ENCODE measurements at places on chromosomes 11 and 22.
A peak's percentile ranks its signal among the peaks of the same experiment; 100 is the strongest.

DNA sequence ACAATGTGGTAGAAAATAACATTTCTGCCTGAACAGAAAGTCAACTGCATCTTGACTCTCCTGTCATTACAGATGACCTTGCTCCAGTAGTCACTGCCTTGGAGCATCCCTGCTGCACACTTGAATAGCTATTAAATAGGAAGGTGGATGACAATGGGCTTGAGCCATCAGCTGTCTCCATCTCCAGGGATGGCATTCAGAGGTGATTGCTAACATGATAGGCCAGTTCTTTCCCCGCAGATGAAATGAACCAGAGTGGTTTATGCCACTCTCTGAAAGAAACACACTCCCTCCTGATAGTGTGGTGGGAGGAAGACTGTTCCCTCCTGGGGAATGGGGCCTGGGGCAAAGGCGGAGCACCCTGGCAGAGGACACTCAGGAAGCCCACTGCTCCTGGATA lies 57.1 kb upstream of the OLFML1 start:
- no peak for DNase-seq

DNA sequence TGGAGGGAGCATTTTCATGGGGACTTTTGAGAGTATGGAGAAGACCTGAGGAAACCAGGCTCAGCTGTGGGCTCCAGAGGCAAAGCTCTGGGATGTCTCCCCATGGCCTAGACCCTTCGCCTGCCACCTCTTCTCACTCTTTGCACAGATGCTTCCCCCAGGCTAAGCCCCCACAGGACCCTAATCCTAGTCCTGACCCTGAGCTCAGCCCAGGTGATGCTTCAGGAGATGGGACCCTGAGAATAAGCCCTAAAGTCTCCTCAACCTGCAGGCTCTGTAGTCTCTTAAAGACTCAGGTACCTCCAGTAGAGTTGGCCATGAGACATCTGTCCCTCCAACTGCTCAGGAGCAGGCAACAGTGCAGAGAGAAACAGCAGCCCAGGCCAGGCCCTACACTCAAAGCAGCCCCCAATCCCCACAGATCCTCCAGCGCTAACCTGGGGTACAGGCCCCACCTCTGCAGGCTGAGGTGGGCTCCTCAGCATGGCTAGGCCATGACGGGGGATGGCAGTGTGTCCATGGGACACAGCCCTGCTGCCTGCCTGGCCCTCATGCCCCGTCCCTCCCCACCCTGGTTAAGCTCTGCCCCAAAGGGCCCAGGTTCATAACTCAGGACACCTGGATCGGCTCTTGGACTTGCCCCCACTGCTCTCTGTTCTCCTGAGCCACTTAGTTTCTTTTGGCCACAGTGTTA lies 39.4 kb downstream of the GGTLC2 start:
- no peak for DNase-seq

DNA sequence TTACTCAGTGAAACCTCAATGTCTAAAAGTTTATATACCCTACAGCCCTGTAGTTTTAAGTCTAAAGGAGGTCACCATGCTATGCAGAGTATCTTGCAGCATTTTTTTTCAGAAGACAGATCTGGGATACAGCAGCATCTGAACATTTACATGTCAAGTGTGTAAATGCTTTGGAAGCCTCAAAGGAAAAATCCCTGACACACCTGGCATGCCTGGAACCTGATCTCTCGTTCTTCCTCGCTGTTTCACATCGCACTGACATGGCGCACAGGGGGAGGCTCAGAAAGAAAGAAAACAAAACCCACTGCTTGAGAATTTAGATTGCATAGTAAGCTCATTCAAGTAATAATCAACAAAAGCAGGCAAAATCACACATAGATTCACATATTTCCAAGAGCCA lies 31.0 kb downstream of the PAX6 start:
- DNase-seq = no peak

DNA sequence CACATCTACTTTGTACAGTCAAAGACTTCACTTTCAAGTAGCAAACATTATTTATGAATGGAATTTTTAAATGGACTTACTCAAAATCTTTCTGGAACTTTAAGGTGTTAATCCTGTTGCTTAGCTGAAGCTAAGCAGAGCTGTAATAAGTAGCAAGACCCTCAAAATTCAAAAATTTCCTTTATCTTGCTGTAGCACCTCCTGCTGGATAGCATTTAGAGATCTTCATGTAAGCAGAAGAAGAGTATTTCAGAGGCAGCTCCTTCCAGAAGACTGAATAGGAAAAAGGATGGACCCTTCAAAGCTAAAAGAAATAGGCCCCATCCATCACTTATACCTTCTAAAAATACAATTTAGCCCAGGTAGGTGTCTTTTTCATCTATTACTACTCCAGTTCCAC lies 3.4 kb downstream of the PHF21A start:
- no peak for DNase-seq

- no peak for DNase-seq
Observed at GRCh38 chr22:27602390-27602789, 199.2 kb downstream of the MN1 start.

DNA sequence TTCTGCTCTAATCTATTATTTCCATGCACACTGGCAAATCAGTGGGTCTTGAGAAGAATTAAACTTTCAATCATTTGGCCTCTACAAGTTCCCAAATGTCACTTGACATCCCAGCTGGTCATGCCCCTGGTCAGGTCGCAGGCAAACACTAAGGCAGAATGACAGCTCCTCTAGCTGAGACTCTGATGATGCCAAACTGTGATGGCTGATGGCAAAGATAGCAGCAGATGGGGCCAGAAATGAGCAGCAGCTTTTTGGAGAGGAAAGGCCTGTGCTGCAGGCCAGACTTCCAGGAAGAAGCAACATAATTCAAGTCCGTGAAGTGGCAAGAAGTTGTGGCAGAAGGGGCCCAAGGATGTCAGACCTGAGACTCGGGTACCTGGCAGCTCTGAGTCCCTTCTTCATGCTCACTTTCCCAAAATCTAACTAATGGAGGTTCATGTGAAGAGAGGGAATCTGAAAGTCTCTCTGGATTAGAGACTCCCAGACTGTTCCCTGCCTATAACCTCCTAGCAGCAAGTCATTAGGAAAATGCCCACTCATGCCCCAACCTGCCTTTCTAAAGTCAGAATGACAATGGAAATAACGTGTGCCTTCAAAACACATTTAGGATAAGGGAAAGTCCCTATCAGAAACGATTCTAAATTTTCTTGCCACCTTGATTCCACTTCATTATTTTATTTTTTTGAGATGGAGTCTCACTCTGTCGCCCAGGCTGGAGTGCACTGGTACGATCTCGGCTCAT lies 9.4 kb upstream of the PMM1 start:
- no peak for DNase-seq

- DNase-seq = no peak
Observed at GRCh38 chr11:118648291-118648690, 31.2 kb downstream of the TREH start.

DNA sequence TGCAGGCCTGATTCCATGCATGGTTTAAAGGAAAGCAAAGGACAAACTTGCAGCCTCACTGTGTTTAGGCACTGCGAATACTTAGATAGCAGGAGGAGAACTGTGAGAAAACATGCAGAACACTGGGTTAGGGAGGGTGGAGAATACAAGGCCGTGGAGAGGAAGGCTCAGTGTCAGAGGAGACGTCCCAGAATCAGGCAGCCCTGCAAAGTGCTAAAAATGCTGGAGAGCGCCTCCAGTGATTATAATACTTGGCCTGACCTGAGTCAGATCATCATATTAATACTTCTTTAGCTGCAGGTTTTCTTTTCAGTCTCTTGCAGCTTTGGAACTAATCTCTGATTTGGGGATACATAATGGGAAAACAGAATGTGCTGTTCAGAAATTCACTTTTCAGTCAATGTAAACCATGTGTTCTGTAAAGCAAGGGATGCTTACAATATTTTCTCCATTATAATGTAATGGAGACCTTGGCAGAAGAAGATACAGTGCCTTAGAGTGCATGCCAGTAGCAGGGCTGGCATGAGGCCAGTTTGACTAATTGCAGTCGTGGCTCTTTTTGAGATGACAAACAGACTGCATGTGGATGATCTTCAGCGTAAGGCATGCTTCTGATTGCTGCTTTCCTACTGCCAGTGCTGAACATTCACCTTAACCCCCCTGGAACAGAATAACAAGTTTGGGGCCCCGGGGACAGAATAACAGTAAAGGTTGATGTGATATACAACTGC lies 16.8 kb downstream of the EXT2 start:
- DNase-seq = peak; percentile 41

DNA sequence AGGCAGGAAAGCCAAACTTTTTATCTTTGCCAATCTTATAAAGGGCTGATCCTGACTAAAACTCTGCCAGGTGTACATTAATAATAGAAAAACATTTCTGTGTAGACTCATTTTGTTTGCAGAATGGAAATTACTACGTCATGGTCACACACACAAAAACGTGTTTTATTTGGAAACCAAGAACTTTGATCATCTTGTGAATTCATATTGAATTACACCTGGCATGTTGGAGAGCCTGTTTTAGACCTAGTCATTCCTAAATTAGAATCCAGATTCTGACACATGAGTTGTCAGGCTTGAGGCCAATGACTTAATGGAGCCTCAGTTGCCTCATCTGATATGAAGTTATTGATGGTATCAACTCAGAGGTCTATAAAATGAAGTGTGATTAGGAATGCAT lies 235.6 kb upstream of the TENM4 start:
- DNase-seq = no peak

GRCh38 chr11:38517991-38518390 lies 1920.0 kb upstream of the RAG2 start:
- DNase-seq = no peak

- no peak for DNase-seq
Observed at GRCh38 chr11:10984250-10984649, 126.4 kb upstream of the ZBED5 start.

DNA sequence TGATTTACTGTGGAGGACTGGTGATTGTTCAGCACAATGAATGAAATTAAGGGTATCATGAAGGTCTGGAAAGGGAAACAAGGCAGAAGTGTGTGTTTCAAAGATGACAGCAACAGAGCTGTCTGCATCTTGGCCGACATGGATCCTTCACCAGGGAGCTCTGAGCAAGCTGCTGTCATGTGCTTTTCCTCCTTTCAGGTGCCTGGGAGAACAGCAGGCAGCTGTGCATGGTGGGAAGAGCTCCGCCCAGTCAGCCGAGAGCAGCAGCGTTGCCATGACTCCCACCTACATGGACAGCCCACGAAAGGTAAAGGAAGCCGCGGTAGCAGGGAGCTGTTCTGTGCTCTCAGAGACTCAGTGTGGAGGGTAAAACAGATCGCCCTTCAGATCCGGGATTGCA lies 87.1 kb upstream of the YWHAH start:
- no peak for DNase-seq

DNA sequence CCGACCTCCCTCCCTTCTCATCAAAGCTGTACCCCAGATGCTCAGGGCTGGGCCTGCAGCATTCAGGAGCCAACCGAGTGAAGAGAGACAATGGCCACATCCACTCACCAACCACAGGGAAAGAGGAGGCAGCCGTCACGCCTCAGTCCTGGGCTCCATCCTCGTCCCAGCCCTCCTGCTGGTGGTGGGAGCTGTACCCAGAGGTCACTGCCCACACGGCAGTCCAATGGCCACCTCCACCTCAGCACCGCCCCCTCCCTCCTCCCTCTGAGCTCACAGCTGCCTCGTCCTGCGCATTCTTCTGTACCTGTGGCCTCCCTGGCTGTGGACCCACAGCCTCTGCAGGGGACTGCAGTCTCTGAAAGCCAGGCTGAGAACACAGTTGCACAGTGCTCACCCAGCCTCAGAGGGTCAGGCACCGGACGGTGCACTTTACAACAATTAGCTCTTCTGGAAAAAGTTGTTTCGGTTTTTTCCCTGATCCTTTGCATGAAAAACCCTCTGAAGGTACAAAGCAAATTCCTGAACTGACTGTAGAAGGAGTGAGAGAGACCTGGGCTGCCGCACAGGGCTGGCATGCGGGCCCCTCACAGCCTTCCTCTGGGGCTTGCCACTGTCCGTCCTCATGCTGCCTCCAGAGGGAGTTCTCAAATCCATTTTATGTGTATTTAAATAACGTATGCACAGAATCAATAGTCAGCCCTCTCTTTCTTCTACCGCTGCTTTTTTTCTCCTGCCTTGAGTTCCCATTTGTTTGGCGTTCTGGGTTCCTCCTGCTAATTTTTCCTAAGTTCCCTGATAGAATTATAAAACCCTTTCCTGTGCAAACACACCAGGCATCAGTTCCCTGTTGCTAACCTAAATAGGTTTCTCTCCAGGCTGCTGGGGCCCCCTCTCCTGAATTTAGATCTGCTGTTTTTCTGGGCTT lies 52.7 kb downstream of the PHF21B start:
- DNase-seq = no peak

DNA sequence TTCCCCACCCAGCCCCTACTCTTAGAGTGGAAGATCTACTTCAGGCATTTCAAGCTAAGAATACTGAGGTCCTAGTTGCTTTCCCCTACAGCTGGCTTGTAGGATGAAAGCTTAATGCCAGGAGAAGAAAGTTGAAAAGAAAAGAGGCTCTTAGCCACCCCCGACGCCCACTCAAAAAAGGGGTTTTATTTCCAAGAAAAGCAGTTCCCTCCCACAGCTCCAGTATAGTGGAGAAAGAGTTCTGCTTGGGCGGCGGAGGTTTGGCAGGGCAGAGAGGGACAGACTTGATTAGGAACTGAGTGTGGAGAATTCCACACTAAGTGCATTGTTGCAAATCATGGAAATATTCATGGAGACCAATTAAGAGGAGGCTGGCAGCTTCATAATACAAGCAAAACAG lies 470.9 kb downstream of the ETS1 start:
- DNase-seq = no peak

DNA sequence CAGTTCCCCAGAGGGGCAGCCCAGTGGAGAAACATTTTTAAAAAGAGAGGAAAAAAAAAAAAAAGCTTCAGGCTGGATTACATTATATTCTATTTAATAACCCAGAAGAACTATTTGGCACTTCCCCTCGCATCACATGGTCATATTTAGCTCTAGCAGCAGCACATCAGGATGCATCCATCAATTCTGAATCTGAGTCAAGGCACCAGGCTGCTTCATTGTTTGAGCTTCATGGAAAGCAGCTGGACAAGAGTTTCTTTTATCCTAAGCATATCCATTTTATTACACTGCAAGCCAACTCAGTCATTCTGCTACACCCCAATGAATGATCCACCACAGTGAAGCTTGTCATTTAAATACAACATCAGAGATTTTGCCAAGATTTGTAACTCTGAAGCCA lies 10.0 kb downstream of the SPTY2D1 start:
- DNase-seq = no peak

DNA sequence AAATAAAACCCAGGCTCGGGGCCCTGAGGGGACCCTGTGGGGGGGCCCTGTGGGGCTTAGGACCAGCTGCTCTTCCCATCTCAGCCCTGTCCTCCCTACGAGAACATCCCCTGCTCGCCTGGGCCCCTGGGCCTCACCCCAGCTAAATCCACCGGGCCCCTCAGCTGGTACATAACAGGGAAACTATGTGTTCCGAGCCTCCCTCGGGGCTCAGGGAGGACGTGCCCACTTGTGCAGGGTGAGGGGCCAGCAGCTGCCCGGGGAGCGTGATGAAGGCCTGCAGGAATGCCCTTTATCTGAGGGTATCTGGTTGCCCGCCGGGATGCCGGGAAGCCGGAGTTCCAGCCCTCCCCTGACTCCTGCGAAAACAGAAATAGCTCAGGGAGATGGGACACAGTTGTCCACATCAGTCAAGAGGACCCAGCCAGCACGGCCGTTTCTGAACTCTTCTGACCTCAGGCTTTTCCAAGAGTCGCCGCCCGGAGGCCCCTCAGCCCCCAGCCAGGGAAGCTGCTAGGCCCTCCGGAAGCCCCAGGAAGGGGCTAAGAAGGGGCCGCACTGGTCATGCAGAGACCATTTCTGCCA lies 20.6 kb downstream of the MRPL23 start:
- no peak for DNase-seq

All from fibroblast of the conjunctiva (primary cell).